ENCODE measurements at places on chromosomes 4 and X. TPM values are rescaled to one million over a fixed set of nuclear protein-coding genes. Genes with fewer than 3 reads are reported as not detected.
A peak's percentile ranks its signal among the peaks of the same experiment; 100 is the strongest.

Gene PF4V1
- not detected for polyA plus RNA-seq

Gene MUC7
- polyA plus RNA-seq: not detected

DNA sequence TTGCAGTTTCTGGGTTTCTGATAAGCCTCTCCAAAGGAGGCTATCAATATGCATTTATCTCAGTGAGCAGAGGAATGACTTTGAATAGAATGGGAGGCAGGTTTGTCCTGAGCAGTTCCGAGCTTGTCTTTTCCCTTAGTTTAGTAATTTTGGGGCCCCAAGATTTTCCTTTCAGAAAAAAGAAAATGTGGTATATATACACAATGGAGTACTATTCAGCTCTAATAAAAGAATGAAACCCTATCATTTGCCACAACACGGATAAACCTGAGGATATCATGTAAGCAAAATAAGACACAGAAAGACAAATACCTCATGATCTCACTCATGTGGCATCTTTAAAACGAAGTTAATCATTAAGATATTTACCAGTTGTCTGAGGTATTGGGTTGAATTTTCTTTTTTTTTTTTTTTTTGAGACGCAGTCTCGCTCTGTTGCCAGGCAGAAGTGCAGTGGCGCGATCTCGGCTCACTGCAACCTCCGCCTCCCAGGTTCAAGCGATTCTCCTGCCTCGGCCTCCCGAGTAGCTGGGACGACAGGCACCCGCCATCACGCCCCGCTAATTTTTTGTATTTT is 540 bp downstream of the ZNF721 start:
- peaks cover 19% of the 10 kb centered on the region for H3K36me3 ChIP-seq
- peaks cover 6% of the 10 kb centered on the region for H3K4me1 ChIP-seq
- peak overlapping the region; percentile 89 for H3K4me3 ChIP-seq
- DNase-seq: peak; percentile 45

- H3K4me1 ChIP-seq: no peaks in the 10 kb centered on the region
- DNase-seq: no peak
- H3K4me3 ChIP-seq: no peak overlapping the region
- no peaks in the 10 kb centered on the region for H3K27me3 ChIP-seq
- no peak overlapping the region for H3K27ac ChIP-seq
Measured at GRCh38 chr4:131302108-131302507, 1847.0 kb upstream of the PCDH10 start.

DNA sequence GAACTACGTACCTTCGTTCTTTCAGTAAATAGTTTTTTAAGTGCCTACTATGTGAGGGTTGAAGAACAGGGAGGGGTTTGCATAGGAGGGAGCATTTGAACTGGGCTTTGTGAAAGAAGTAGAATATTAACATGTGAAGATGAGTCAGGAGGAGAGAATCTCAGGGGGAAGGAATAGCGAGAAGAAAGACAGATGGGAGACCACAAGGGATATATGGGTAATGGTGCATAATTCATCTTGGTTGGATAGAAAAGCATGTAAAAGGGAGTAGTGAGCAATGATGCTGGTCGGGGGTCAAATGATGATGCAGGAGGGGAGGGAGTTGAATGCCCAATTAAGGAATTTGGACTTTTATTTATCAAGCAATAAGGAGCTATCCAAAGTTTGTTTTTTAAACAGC is 52.7 kb downstream of the TMEM164 start:
- H3K27ac ChIP-seq: no peak overlapping the region
- H3K27me3 ChIP-seq: no peaks in the 10 kb centered on the region
- H3K4me1 ChIP-seq: no peaks in the 10 kb centered on the region
- H3K36me3 ChIP-seq: no peaks in the 10 kb centered on the region

- no peaks in the 10 kb centered on the region for H3K4me1 ChIP-seq
- H3K4me3 ChIP-seq: no peak overlapping the region
- no peaks in the 10 kb centered on the region for H3K27me3 ChIP-seq
- peaks cover 26% of the 10 kb centered on the region for H3K36me3 ChIP-seq
Measured at GRCh38 chr4:145881989-145882388, 56.6 kb downstream of the ZNF827 start.

- H3K36me3 ChIP-seq: no peaks in the 10 kb centered on the region
- no peaks in the 10 kb centered on the region for H3K27me3 ChIP-seq
- H3K27ac ChIP-seq: no peak overlapping the region
- H3K4me1 ChIP-seq: no peaks in the 10 kb centered on the region
- no peak overlapping the region for H3K4me3 ChIP-seq
- DNase-seq: no peak
Measured at GRCh38 chr4:61431131-61431530, 231.0 kb downstream of the ADGRL3 start.

DNA sequence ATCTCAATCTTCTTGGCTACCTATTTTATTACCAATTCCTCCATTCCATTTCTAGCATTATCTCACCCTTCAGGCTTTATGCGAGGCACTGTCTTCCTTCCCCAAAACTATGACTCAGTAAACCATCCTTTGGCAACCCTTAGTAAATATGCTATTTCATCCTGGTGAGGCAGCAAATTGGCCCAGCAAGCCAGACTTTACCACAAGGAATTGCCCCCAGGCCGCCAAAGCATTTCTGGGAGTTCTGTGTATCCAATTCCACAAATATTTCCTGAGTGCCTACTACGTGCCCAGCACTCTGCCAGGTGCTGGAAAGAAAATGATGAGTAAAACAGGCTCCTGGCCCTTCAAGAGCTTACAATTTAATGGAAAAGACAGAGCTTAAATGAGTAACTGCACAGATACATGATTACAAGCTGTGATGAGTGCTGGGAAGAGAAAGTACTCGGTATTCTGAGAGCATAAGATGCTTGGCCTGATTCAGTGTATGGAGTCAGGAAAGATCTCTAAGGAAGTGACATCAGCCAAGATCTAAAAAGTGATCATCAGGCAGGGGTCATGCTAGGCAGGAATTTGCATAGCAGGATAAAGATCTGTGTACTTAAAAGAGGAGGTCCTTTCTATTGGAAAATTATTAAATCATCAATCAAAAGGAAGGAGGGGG is 193.8 kb downstream of the ADAMTS3 start:
- H3K27me3 ChIP-seq: no peaks in the 10 kb centered on the region
- DNase-seq: no peak
- H3K4me1 ChIP-seq: no peaks in the 10 kb centered on the region

All from small intestine (tissue), 16 donors.